Renal cortical epithelial cell (primary cell): ENCODE measurements at places on chromosomes 1 and 21.

DNA sequence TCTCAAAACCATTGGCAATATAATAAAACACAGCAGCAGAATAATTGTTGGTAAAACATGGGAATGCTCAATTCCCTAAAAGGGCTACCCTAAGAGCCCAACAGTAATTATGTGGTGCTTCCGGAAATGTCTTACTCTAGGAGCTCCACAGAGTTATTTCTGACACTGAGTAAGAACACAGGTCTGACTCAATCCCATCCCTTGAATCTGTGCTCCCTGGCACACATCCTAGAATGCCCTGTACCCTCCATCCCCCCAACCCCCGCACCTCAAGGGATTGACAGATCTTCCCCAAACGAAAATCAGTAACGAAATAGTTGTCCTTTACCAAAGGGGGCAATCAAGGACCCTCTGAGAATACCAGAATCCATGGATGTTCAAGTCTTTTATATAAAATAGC is 71.9 kb downstream of the SMYD2 start:
- no peak for DNase-seq

GRCh38 chr1:198234520-198235251 is 77.9 kb downstream of the NEK7 start:
- peak; percentile 73 for DNase-seq

DNA sequence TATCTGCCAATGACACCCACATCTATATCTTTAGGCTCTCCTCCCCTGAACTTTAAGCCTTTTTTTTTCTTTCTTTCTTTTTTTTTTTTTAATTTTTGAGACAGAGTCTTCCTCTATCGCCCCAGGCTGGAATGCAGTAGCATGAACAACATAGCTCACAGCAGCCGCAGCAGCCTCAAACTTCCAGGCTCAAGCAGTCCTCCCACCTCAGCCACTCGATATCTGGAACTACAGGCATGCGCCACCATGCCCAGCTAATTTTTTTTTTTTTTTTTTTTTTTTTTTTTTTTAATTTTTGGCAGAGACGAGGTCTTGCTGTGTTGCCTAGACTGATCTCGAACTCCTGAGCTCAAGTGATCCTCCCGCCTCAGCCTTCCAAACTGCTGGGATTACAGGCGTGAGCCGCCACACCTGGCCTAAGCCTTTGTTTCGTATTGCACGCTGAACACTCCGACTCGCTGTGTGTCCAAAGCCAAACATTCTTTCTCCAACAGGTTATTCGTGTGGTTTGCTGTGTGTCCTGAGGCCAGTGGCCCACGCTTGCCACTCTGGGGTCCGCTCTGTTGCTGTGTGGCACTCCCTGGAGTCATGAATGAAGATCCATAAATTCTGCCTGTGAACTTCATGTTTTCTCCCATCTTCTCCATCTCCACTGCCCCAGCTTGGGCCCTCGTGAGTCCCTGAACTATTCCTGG is 119.4 kb downstream of the CAMTA1 start:
- DNase-seq, result no peak

DNA sequence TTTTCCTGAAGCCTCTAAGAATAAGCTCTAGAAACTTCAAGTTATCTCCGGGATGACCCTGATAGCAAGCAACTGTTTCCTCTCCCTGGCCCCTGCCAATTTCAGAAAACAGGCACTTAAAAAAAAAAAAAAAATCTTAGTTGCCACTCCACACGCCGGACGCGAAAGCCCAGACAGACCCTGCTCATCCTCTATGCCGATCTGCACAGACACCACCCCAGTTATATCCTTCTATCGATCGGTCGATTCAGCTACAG is 1.7 kb downstream of the ANP32E start:
- no peak for DNase-seq

DNA sequence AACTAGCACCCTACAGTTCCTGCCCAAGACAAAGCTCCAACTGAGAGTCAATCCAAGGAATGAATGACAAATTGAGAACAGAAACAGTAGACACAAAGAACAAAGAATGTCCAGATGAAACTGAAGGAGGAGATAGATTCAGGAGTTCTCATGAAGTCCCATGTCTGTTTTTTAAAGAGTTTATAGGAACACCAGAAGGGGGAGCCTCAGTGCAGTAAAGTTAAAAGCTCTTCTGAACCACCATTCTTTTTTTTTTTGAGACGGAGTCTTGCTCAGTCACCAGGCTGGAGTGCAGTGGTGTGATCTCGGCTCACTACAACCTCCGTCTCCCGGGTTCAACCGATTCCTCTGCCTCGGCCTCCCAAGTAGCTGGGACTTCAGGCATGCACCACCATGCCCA is 323.6 kb downstream of the MRPL39 start:
- peak; percentile 54 for DNase-seq

GRCh38 chr1:145771056-145771455 is 51.8 kb downstream of the CD160 start:
- DNase-seq, result no peak

- DNase-seq, result no peak
These were observed 1.0 kb upstream of the DMRTA2 start for GRCh38 chr1:50424045-50424883.

- DNase-seq, result no peak
These were observed 11.6 kb upstream of the SESN2 start for GRCh38 chr1:28247612-28248272.

- DNase-seq, result no peak
These were observed 257.7 kb upstream of the SGIP1 start for GRCh38 chr1:66276218-66276617.

DNA sequence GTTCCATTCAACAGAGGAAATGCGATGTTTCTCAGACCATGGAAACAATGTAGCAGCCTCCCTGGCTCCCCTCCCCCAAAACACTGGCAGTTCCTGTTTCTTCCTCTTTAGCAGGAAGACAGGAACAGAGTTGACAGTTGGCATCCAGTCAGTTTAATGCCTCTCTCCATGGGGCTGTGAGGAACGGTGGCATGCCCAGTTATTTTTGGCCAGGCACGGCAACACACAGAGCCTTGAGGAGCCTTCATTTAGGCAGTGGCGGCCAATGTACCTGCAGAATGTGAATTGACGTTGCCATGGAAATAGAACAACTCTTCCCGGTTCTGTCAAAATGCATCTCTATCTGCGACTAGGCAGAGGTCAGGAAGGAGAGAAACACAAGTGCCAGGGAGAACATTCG is 330.6 kb downstream of the DSCAM start:
- DNase-seq, result no peak

GRCh38 chr1:30786264-30786991 is 28.9 kb upstream of the LAPTM5 start:
- no peak for DNase-seq

- DNase-seq, result no peak
These were observed 26.4 kb downstream of the DENND2D start for GRCh38 chr1:111174070-111174469.

GRCh38 chr1:98675282-98675681 is 13.8 kb downstream of the SNX7 start:
- no peak for DNase-seq

- no peak for DNase-seq
These were observed 1.6 kb downstream of the CA14 start for GRCh38 chr1:150259217-150259616.

DNA sequence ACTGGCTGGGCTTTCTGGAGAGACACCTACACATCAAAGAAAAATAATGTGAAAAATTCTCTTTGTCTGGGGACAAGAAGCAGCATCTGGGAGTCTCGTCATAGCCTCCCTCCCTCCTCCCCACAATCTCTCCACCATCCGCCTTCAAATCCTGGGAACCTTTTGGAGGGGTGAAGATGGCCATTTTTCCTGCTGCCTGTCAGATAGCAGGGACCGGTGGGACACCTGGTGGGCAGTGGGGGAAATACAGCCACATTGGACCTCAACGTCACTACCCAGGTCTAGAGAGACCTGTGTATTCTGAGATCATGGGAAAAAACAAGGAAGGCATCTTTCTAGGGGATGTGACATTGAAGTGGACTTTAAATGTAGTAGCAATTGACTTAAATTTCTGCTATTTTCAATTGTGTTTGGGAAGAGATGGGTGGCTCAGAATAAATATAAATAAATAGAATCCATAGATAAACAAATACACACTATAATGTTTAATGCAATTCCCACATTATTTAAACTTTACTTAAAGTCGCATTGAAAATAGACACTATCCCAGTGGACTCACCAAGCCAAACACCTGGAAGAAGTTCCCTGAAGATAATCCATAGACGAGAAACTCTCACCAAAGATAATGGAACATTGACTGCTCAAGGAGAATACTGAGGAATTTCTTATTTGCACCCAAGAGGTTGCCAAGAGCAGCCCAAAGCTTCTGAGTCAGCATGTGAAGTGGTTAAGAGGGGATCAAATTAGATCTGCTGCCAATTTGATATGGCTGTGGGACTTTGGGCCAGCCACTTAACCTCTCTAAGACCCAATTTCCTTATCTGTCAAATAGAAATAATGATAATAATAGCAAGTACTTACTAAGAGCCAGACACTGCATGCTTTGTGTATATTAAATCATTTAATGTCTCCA is 147.6 kb upstream of the CAMK1G start:
- DNase-seq, result peak; percentile 77

- DNase-seq, result no peak
These were observed 350.0 kb upstream of the RUNX1 start for GRCh38 chr21:35399002-35399530.

DNA sequence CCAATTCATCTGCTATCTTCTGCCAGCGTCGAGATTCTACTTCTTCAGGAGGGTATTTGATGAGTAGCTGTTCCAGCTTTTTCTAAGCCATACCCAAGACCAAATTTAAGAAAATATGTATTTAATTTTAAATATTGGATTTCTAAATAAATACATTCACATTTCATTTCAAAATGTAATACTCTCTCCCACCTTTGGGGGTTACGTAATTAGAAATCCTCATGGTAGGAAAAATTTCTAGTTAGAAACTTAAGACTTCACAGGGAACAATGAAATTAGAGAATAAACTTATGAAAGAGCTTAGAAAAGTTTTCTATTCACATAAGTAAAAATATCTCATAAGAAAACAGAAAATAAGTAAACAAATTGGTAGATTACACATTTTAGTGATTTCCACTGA is 102.9 kb downstream of the ZZZ3 start:
- no peak for DNase-seq

GRCh38 chr21:46483300-46484295 is 24.9 kb downstream of the DIP2A start:
- DNase-seq, result no peak

- no peak for DNase-seq
These were observed 735 bp downstream of the NBL1 start for GRCh38 chr1:19644681-19645410.

DNA sequence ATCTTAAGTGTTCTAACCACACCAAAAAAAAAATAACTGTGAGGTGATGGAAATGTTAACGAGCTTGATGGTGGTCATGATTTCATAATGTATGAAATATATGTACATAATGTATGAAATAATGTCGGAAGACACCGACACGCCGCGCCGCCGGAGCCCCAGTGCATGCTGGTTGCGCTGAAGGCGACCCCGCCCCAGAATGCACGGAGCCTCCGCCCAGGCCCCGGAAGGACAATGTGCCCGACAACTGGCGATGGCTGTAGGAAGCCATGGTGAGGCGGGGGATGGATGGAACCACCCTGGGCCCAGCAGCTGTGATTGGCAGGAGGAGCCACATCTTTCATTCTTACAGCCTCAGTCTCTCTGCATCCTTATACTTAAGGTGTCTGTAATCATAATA is 7.4 kb downstream of the OR2T10 start:
- no peak for DNase-seq

DNA sequence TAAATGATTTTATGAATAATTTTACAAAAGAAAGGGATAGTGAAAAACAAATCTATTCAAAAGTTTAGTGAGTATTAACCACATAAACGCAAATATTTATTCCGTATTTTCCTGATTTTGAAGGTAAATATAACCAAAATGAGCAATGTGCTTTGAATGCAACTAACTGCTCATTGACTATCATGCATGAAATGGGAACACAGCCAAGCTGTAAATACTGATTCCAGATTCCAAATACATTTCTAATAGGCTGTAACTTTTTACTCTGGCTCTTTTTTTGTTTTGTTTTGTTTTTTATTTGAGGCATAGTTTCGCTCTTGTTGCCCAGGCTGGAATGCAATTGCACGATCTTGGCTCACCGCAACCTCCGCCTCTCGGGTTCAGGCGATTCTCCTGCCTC is 41.8 kb downstream of the SELENOF start:
- DNase-seq, result no peak

GRCh38 chr1:157104598-157105293 is 5.1 kb upstream of the ETV3L start:
- DNase-seq, result peak; percentile 57
